ENCODE measurements at places on chromosomes 4 and X.

- no peak for DNase-seq
Observed at GRCh38 chrX:31201503-31201902, 129.7 kb upstream of the FTHL17 start.

DNA sequence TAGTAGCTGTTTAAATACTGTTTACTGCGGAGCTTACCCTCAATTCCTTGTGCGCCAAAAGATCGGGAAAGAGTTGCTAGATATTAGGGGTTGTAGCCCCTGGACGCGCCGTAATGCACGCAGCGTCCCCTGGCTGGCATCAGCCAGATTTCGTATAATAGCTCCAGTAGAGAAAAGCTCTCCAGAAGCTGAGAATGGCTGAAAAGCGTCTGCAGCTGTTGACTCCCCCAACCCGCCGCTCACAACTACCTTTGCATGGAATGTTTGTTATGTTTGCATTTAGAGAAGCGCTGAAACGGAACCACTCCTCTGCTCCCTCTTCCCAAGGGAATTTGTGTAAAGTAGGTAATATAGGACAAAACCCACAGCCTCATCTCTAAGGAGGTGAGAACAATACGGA is 3.7 kb downstream of the DOCK11 start:
- DNase-seq: no peak

GRCh38 chr4:60683357-60683756 is 516.8 kb upstream of the ADGRL3 start:
- no peak for DNase-seq

GRCh38 chr4:139191373-139191772 is 14.4 kb upstream of the ELF2 start:
- no peak for DNase-seq

DNA sequence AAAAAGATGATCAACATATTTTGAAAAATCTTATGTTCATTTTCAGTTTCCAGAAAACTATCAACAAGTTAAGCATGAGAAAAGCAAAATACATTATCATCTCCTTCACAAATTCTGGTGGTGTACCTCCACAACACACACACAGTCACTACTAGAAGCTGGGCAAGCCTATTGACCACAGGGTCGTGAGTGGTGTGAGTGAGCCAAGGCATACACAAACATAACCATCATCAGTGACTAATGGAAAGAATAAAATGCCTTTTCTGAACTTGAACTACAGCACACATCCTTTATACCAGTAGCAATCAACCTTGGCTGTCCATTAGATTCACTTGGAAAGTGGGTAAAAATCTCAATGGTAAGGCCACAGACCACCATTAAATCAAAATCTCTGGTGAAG is 180.2 kb downstream of the FAM47B start:
- DNase-seq: no peak

GRCh38 chr4:95929448-95930064 is 89.7 kb downstream of the PDHA2 start:
- DNase-seq: no peak

- no peak for DNase-seq
Observed at GRCh38 chrX:23341452-23341851, 6.8 kb downstream of the PTCHD1 start.

DNA sequence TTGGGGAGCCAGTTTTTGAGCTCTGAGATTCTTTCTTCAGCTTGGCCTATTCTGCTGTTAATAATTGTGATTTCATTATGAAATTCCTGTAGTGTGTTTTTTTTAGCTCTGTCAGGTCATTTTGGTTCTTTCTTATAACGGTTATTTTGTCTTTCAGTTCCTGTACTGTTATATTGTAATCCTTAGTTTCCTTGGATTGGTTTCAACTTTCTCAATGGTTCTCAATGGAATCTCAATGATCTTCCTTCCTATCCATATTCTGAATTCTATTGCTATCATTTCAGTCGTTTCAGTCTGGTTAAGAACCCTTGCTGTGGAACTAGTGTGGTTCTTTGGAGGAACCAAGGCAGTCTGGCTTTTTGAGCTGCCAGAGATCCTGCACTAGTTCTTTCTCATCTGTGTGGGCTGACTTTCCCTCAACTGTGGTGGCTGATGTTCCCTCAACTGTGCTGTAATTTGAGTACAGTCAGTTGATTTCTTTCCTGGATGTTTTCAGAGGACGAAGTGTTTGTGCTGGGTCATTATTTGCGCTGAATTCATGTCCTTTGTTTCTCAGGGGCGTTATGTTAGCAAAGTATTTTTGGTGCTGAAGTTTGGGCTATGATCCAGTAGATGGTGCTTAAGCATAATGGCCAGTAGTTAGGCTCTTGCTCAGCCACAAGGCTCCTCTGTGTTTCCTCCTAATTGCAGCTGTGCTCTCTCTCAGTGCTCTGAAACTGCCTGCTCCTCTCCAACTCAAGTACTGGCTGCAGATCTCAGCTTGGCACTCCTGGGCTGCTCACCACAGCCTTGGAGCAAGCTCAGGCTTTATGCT is 27.5 kb downstream of the ENPEP start:
- no peak for DNase-seq

DNA sequence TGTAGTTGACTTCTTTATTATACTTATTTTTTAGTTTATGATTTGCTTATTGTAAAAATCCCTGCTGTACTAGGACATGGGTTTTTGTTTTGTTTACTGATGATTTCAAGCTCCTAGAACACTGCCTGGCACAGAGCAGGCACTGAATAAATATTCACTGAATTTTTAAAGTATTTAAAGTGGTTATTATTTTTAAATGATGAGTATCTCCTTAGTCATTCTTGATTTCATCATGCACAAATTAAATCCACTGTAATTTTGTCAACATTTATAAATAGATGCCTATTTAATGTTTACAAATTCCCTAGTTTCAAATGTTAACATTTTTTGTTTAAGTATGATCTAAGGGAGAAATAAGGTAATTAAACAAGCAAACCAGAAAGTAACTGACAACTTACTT is 367.9 kb upstream of the SLIT2 start:
- DNase-seq: peak; percentile 7

- DNase-seq: no peak
Observed at GRCh38 chr4:172750910-172751309, 417.7 kb upstream of the GALNT7 start.

- DNase-seq: no peak
Observed at GRCh38 chr4:183445097-183445428, 627 bp downstream of the CDKN2AIP start.
